SJSA1 (cell line): ENCODE measurements at places on chromosomes 4 and X.

DNA sequence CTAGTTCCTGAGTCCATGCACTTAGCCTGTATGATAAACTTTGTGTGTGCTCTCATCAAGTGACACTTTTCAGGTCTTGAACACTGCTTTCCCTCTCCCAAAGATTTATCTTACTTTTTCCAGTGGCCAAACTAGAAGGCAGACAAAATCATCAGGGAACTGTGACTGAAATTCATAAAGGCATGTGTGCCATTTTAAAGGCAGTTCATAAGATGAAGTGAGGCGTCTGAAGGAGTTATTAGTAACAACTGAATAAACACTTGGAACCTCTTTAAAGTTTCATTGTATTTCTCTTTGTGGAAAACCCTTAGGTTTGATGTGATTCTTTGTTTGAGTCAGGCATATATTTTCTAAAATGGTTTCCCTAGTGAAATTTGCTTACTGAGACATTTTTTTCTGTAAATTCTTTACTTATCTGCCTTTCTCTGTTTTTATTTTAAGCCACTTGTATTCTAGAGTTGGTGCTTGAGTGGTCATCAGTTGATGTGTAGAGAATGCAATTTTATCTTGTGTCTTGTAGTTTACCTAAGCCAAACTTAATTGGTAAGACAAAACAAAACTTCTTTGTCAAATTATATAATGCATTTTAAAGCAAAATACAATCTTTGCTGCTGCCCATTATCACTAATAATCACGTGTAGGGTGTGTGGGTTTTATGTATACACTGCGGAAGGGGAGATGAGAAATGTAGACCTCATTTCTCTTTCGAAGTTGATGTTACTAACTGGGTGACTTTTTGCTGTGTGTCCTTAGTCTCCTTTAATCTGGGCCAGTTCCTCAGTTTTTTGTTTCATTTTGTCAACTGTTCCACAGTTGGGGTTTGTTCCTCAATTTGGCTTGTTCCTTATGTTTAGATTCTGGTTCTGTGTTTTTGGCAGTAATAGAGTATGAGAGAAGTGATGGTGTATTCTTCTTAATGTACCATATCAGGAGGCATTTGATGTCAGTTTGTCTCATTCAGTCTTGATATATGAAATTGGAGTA lies 56.8 kb downstream of the RBPJ start:
- DNase-seq: no peak

DNA sequence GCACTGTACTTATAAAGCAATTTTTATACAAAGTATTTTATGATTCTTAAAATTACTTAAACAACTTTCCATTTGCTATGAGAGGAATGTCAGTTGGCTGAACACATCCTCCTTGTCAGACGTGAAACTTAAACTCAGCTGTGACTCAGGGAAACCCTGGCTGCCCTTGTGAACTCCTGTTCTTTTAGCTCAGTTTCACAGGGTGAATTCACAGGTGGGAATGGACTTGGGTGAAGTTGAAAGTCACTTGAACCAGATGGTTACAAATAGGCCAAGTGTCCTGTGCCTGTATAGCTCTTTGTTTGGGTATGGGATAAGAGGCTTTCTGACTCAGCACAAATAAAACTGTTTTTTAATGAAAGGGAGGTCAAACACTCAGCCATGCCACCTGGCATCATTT lies 67.4 kb upstream of the FAM47B start:
- DNase-seq: peak; percentile 34

GRCh38 chr4:181959121-181959520 lies 284.1 kb upstream of the TENM3 start:
- DNase-seq: peak; percentile 90

DNA sequence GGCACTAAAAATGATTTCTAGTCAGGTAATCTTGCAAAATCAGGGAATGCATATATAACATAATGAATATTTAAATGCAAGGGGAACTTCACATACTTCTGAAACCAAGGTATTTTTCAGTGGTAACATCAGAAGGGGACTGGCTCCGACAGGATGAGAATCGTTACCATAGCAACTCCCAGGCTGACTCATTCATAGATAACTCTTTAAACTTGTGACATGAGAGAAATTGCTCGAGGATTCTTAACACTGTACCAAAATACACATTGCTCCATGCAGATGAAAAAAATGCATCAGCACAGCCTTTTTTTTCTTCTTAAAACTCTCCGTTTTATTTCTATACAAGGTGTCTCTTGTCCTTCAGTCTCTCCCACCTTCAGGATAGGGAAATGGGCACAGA lies 114.3 kb downstream of the GABRB1 start:
- DNase-seq: no peak

DNA sequence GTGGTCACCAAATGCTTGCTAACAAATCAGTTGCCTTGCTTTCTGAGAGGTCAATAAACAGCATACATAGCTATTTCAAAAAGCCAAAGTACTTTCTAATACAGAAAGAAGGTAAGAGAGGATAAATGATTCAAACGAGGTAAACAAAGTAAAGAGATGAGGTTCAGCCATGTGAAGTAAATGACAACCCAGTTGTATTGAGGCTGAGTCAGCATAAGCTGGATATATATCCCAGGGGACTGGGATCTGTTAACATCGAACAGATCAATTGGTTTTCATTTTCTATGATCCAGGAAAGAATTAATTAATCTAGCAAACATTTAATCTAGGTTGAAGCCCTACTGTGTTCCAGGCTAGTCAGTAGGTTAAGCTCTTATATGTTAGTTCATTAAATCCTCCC lies 97.3 kb upstream of the GRIA3 start:
- DNase-seq: no peak

DNA sequence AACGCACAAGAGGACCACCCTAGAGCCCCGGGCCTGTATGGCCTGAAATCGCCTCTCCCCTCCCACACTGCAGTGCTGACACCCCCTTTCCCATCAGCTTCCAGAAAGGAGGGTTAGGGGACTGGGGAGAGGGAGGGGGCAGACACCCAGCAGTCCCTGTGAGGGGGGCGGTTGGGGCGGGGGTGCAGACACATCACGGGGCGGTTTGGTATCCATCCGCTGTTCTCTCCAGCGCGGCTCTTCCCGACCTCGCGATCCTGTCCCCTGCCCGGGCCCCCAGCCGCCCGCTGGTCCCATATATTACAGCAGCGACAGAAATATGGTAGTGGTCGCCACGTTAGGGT lies 404 bp upstream of the GPRASP2 start:
- DNase-seq: no peak

GRCh38 chr4:112736718-112737135 lies 99.8 kb downstream of the LARP7 start:
- no peak for DNase-seq

- DNase-seq: no peak
Measured at GRCh38 chr4:182649698-182650477, 267.3 kb downstream of the DCTD start.

- no peak for DNase-seq
Measured at GRCh38 chr4:48815483-48815882, 15.4 kb upstream of the OCIAD1 start.

DNA sequence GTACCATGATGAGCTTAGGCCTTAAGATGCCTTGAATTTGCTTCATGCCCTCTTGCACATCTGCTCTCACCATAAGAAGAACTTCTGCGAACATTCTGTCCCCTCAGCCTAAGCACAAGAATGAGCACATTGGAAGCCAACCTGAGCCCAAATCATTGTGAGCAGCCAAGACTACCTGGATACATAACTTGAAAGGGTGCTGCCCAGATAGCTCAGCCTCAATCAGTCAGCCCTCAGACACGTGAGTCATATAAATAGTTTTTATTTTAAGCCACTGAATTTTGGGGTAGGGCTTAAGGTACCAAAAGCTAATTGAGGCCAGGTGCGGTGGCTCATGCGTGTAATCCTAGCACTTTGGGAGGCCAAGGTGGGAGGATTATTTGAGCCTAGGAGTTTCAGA lies 27.5 kb upstream of the BBS12 start:
- DNase-seq: no peak

DNA sequence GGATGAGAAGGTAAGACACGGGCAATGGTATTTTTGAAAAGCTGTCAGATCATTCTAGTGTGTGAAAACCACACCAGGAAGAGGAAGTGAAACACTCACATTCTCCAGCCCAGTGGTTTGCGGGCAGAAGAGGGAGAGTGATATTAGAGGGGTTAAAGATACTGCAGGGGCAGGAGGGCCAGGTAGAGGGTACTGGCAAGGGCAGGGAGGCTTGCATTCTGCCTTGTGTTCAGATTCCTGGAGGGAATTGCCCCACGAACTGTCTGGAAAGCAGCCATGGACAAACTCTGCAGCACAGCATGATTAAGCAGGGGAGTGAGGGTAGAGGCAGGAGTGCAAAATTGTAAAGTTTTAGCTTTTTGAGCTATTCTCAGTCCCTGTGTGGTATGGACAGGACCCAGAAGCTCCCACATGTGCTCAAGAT lies 30.9 kb downstream of the NIPAL1 start:
- DNase-seq: no peak

GRCh38 chrX:98409867-98410266 lies 1526.2 kb downstream of the RPA4 start:
- DNase-seq: no peak

DNA sequence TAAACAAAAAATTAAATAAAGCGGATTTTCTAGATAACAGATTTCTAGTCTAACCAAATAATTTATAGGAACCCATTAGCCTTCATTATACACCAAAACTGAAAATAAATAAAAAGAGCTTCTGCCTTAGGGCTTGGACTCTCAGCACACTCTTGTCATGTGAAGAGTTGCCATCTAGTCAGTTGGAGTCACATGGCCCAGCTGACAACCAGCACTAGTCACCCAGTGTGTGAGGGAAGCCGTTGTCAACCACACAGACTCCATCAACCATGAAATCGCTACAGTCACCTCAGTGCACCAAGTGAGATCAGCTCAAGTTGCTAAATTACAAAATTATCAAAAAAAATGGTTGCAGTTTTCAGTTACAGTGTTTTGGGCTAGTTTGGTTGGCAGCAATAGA lies 470.0 kb downstream of the GASK1B start:
- DNase-seq: no peak

- DNase-seq: peak; percentile 49
Measured at GRCh38 chr4:138669479-138670315, 345.9 kb upstream of the NOCT start.

- no peak for DNase-seq
Measured at GRCh38 chr4:154711522-154711921, 32.3 kb upstream of the LRAT start.

DNA sequence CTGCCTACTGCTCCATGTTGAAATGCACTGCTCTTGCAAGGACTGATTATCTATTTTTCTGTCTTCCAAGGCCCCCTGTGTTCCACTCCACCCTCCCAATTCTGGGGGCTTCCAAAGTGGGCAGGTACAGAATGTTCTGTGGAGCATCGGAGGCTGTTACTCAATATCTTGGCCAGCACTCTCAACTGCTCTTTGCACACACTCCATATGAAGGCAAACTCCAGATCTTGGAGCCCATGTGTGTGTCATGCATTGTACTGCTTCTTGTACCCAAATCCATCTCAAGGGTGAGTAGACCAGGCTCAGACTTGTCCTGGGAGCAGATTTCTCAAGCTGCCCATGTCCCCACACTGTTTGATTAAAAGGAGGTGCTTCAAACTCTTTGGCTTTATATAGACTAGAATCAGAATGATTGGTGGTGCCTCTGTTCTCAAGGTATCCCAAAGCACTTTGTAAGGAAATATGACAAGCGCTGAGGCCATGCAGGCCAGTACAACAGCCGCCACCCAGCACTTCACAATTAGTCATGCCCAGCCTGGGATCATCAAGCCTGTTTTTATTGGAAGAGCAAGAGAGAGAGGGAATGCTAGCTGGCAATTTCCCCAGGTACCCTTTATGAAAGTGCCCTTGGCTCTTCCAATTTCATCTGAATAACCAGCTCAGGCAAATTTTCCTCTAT lies 44.3 kb downstream of the AR start:
- DNase-seq: no peak

DNA sequence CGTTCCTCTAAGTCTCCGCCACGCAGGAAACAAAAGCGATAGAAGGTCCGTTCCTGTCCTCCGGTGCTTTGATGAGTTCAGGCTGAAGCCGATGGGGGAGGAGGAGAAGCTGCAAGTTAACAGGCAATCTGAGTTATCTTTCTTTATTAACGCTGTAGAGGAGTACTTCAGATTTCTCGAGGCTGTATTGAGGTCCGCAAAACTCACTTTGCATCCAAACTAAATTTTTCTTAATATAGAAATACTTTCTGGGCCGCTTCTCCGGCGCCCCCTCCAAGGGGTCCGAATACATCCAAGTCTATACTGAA lies 395 bp upstream of the SOWAHB start:
- DNase-seq: no peak

GRCh38 chr4:116829187-116829586 lies 256.2 kb downstream of the TRAM1L1 start:
- no peak for DNase-seq

GRCh38 chrX:136259543-136259942 lies 8.3 kb upstream of the MAP7D3 start:
- peak; percentile 56 for DNase-seq

- DNase-seq: no peak
Measured at GRCh38 chrX:45765767-45766166, 565.1 kb upstream of the DIPK2B start.

- DNase-seq: peak; percentile 33
Measured at GRCh38 chr4:126582737-126583136, 1050.0 kb upstream of the INTU start.

DNA sequence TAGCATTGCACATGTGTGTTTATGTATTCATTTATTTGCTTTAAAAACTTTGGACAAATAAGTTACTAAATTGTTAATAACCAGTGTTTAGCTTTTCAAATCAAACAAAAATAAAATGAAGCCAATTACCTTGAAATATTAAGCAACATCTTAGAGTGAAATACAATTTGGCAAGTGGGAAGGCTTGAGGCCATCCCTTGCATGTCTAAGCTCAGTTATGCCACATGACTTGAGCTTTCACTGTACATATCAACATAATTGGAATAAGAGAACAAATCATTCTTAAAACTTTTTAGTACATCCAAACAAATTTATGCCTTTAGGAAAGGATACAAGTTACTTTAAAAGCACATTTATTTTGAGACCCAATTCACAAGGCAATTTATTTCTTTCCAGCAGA lies 640.6 kb downstream of the SPRY1 start:
- DNase-seq: no peak

DNA sequence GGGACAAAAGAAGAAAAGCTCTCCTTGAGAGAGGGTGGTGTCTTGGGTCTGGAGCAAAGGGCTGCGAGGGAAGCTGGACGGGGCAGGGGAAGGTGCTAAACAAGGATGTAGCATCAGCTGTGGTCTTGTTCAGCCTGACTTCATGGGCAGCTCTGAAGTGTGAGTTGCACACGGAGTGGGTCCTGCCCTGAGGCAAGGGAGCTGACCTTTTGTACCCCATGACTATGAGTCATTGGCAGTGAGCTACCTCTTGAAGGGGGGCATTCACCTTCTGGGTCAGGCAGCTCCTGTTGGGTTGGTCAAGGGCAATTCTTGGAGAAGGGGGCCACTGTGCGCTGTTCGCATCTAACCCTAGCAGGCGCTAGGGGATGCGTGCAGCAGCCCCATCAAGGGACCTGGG lies 151.8 kb downstream of the SMIM20 start:
- no peak for DNase-seq
